ENCODE measurements at places on chromosomes 4 and X.

- DNase-seq, result no peak
Measured at GRCh38 chr4:58561170-58561569, 1451.0 kb upstream of the IGFBP7 start.

GRCh38 chr4:26576231-26576739 is 7.6 kb upstream of the TBC1D19 start:
- no peak for DNase-seq

GRCh38 chr4:185567381-185568376 is 32.4 kb upstream of the PDLIM3 start:
- no peak for DNase-seq

- DNase-seq, result no peak
Measured at GRCh38 chrX:1659664-1660461, 45.0 kb downstream of the ASMT start.

DNA sequence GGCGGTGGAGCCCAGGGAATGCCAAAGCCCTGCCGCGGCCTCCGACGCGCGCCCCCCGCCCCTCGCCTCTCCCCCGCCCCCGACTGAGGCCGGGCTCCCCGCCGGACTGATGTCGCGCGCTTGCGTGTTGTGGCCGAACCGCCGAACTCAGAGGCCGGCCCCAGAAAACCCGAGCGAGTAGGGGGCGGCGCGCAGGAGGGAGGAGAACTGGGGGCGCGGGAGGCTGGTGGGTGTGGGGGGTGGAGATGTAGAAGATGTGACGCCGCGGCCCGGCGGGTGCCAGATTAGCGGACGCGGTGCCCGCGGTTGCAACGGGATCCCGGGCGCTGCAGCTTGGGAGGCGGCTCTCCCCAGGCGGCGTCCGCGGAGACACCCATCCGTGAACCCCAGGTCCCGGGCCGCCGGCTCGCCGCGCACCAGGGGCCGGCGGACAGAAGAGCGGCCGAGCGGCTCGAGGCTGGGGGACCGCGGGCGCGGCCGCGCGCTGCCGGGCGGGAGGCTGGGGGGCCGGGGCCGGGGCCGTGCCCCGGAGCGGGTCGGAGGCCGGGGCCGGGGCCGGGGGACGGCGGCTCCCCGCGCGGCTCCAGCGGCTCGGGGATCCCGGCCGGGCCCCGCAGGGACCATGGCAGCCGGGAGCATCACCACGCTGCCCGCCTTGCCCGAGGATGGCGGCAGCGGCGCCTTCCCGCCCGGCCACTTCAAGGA is at the start of gene FGF2:
Gene FGF2, plus strand, starts transcription at position 279 of the 705 bp plus-strand sequence. Its CDS starts 344 bp downstream, at position 623.
- no peak for DNase-seq

DNA sequence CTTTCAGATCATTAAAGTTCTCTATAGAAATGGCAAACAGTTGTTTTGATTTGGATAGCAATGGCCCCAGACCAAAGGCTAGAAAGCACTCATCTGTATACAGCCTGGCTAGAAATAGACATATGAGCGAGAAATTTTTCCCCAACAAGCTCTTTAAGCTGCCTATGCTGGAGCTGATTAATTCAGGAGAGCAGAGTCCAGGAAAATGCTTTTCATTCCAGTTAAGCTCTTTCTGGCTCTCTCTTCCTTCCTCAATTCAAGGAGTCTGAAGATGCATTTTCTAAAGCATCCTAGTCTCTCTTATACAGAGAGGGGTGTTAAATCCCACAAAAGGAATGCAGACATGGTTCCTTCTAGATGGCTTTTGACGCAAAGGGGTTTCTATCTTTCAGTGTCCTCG is 141.7 kb upstream of the RAI2 start:
- no peak for DNase-seq

DNA sequence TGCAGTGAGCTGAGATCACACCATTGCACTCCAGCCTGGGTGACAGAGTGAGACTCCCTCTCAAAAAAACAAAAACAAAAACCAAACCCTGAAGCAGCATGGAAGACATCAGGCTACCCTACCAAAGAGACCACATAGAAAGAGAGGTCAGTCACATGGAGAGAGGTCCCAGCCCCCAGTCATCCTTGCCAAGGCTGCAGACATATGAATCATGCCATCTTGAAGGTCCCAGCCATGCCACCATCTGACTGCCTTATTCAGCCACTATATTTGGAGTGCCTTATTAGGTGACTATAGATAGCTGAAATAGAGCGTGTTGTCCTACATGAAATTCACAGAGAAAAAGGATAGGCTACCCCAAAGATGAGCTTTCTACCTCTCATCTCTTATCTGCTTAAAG is 48.2 kb downstream of the SPINK2 start:
- DNase-seq, result no peak

- DNase-seq, result no peak
Measured at GRCh38 chr4:183345261-183345660, 23.0 kb upstream of the CLDN24 start.

DNA sequence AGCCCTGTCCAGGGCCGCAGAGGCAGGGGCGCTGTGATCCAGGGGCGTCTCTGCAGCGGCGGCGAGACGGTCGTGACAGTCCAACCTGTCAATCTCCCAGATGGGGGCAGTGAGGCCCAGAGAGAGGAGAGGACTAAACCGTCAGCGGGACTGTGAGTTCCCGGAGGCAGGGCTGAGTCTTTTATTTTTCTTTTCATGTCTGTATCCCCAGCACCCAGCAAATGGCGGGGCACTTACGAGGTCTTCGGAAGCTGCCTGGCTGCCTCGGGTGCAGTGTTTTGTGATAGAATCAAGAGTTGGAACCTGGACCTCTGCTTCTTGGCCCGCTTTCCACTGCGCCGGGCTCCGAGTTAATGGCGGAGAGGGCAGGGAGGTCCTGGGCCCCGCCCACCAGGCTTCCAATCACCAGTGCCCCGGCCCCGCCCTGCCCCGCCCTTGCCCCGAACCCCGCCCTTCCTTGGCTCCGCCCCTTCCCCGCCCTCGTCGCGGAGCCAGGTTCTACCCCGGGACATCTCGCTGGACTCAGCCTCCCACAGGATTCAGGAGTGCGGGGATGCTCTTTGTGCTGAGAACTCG is 35.3 kb upstream of the GRPEL1 start:
- peak; percentile 71 for DNase-seq

DNA sequence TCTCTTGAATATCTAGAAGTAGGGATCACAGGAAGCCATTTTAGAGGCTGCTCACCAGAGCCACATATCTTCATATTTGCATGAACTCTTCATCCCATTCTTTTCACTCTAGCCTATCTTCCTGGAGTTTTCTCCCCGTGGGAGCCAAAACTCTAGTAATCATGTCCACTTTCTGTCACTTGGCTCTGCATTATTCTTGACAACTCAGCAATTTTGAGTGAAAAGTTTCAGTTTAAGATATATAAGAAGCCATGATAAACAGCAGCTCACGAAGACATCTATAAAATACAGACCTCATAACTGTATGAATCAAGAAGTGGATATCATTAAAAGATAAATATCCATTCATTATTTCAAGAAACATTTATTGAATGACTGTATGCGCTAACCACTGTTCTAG is 79.1 kb upstream of the NR0B1 start:
- no peak for DNase-seq

DNA sequence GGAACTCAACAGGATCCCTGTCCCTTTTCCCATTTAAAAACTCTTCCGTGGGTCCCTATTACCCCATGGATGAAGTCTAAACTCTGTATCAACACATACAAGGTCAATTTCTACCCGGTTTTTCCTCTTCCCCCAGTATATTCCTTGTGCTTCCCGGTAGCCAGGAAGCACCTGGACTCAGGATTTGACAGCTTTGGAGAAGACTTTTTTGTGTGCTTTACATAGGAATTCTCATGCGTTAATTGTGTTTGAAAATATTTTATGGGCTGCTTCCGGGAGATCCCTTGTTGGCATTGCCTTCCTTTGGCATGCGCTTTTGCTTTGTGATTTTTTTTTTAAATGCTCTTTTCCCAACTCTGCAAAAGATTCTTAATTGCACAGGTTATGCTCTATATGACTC is 7.2 kb downstream of the SMS start:
- no peak for DNase-seq

DNA sequence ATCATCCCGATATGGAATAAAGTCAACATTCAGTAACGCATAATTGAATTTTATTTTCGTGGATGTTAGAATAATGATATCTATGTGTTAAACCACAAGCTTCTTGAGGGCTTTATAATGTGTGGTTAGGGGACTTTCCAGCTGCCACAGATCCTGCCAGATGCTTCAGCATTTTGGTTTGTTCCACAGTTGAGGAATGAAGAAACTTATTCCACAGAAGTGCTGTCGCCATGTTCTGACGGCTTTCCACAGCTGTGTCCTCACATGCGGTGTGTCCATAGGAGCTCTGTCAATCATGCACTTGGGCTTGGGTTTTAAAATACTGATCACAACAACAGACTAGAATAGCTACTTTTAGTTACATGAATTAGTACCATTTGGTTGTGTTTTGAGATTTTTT is 411.9 kb downstream of the TRIML1 start:
- DNase-seq, result no peak

GRCh38 chr4:87141428-87141827 is 79.0 kb downstream of the KLHL8 start:
- no peak for DNase-seq

DNA sequence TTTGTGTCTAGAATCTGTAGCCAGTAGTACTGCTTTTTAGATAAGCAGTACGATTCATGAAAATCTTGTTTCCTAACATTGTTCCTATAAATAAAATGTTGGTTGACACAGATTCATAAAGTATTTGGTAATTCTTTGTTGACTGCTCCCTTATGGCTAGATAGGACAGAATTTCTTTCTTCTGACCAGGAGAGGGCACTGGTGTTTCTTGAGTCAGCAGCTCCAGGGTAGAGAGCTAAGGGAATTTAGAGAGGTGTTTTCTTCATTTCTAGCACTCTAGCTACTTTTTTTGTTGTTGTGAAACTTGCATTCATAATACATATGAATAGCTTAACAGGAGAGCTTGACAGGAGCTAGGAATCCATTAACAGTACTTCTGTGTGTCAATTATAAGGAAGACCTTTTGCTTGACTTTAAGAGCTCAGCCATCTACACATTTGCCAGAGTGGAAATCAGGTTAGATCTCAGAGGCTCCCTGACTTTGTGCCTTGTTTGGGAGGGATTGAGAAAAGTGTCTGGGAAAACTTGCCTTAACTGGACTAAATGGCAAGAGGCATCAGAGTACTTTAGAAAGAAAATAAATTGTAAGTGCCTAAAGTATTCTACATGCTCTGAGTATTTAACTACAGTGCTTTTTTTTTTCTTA is 756.1 kb downstream of the SH3BGRL start:
- DNase-seq, result no peak

DNA sequence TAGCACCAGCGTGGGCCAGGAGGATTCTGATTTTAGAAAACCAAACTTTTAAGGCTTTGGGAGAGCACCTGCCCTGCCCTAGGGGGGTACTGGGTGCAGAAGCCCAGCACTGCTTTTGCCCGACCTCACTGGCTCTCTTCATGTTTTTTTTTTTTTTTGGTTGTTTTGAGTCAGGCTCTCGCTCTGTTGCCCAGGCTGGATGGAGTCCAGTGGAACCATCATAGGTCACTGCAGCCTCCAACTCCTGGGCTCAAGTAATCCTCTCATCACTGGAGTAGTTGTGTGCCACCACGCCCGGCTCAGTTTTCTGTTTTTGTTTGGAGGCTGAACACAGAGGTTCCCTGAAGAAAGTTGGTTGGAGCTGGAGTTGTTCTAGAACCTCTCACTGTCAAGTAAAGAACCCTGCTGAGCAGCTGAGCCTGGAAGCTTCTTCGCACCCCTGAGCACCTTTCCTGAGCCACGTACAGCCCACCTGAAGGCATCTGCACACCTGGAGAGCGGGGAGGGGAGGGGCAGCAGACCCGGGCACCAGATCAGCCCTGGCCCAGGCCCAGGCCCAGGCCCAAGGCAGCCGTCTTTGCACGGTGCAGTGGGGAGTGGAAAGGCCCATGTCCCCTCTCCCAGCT is 49.5 kb downstream of the SHROOM2 start:
- DNase-seq, result no peak

DNA sequence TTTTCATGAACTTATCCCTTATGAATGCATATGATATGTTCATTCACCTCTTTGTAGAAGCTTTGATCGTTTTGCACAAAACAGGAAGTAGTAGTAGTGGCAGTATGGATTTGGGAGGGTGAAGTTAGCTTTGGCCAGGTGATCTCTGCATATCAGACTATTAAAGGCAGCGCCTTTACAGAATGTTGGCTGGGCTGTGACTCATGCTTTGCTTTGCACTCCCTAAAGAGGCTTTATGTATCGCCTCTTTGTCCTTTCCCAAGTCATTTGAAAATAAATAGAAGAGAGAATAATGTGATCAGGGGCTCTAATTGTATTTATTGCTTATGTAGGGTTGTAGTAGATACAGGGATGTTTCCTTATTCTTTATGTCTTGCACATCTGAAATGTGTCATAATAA is 50.4 kb downstream of the SHROOM3 start:
- DNase-seq, result no peak

All from stimulated activated CD8-positive, alpha-beta memory T cell treated with anti-CD3 and anti-CD28 coated beads, Interleukin-15, amount 100 ng/mL, for 48 hours (primary cell).